ENCODE measurements at places on chromosomes 11 and 22. TPM values are rescaled to one million over a fixed set of nuclear protein-coding genes. Genes with fewer than 3 reads are reported as not detected.
A peak's percentile ranks its signal among the peaks of the same experiment; 100 is the strongest.

Gene TUBA8
- 1.1 TPM for total RNA-seq

Gene ISX
- total RNA-seq: not detected

Gene OR5B21
- total RNA-seq: not detected

Gene LDHAL6A
- not detected for total RNA-seq

- DNase-seq: peak; percentile 82
These were observed at the start of gene GRAMD4 for GRCh38 chr22:46619830-46620501. GRAMD4 (plus strand) TSS chr22:46620386; CDS start chr22:46626800, 6,414 bp downstream.

DNA sequence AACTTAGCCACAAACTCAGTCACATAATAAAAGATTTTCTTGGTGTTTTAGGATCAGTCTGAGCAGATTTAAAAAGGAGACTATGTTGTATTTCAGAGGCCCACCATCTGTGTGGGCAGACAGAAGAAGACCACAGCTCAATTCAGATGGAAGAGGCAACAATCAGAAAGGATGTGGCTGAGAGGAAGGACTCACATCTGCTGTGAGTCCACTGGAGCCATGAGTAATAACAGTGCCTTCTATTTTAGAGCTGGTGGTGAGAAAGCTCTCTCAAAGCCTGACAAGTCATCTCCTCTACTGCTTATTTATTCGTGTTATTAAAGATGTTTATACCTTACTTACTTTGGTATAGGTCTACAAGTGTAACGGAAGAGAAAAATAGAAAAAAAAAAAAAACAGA lies 357.2 kb downstream of the OPCML start:
- DNase-seq: no peak

DNA sequence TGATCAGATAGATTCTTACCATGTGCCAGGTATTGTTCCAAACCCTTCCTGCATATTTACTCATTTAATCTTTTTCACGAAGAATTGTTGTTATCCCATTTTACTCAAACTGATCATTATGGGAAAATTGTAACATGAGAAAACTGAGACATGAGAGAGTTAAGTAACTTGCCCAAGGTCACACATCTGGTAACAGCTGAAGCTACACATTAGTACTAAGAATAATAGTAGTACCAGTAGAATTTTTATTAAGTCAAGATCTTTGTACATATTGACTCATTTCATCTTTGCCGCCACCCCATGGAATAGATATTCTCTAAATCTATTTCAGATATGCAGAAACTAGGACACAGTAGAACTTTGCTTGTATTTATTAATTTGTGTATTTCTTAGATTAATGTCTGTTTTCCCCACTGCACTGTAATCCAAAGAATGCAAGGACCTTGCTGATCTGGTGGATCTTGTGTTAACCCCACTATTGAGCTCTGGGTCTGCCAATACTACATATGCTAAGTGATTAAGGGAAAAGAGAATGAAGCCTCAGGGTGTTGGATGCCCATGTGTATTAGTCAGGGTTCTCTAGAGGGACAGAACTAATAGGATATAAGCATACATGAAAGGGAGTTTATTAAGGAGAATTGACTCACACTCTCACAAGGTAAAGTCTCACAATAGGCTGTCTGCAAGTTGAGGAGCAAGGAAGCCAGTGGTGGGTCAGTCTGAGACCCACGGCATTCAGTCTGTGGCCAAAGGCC lies 72.8 kb downstream of the PARVA start:
- no peak for DNase-seq

DNA sequence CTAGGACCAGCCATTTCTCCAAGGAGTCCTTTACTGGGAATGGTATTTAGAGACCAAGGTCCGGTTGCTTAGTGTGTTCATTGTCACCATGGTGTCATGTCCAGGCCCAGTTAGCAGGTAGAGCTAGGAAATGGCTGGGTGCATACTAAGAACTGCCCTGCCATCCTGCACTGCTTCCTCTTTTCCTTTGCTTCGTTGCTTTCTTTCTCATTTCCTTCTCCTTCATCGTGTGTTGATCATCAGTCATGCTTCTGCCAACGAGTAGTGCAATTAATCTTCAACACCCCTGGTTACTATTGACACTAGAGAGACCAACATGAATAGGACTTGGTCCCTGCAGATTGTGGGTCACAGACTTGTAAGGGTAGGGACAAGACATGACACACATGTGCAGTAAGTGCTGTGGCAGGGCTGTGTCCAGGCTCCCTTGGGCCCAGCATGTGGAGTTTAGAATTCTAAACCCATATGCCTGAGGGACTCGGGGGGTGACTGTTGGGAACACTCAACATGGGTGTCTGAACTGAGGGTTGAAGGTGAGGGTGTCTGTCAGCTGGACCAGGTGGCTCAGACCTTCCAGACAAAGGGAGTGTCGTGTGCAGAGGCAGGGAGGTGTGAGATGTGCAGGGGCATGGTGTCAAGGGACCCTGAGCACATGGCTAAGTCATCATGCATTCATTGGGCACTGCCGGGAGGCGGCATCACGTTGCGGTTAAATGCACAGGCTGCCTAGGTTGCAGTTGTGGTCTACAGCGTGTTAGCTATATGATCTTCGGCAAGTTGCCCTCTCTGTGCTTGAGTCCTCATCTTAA lies 42.6 kb downstream of the ST14 start:
- peak; percentile 43 for DNase-seq

DNA sequence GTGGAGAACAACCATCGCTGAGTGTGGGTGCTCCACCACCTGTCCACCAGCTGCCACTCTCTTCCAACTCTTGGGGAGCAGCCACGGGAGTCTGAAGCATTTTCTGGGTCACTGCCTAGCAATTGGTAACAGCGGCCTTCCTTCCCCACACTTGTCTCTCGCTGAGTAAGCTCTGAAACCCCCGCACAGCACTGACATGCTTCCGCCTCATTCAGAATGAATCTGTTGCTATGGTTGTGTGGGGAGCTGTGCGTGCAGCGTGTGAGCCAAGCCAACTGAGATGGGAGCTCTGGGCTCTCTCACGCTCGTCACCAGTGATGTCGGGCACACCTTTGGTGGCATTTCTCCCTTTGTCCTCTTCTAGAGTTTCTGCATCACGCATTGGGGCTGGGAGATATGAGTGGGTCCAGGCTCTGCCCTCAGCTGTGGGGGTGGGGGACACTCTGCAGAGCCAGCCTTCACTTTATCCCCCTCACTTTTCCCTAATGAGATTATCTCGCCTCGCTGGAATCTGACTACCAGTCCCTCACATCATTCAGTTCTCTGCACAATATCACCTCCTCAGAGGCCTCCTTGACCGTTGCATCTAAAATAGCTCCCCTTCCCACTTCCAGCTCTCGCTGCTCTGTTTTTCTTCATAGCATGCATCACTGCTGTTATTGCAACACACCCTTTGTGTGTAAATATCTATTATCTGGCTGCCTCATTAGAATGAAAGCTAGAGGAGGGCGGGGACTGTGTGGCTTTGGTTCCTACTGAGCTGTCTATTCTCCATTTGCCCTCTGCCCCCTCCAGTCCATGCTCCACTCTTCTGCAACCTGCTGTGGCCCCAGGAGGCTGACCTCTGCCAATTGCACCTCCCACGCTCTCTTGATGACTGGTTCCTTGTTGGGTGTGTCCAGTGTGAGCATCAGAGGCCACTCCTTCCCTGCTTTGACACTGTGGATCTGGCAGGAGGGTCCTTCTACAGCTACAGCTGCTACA lies 569.9 kb upstream of the CADM1 start:
- no peak for DNase-seq

- no peak for DNase-seq
These were observed 13.5 kb downstream of the TTLL8 start for GRCh38 chr22:50044485-50045118.

Gene PPP6R3
- 149 TPM for total RNA-seq
